ENCODE measurements at places on chromosomes 13 and 19.

- DNase-seq: no peak
Measured at GRCh38 chr19:45311621-45312020, 11.1 kb downstream of the CKM start.

- DNase-seq: no peak
Measured at GRCh38 chr13:26425443-26426358, 131.8 kb upstream of the WASF3 start.

DNA sequence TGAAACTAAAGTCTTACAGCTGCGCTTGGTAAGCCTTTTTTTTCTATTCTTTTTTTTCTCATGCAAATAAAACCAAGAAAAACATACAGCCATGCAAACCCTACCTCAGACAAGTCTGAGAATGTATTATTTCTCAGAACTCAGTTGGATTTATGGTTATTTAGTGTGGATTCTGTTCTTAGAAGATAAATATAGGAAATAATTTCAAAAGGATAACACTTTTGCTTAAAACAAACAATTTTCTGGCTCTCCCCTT lies 40.7 kb upstream of the TNFSF11 start:
- peak; percentile 42 for DNase-seq

DNA sequence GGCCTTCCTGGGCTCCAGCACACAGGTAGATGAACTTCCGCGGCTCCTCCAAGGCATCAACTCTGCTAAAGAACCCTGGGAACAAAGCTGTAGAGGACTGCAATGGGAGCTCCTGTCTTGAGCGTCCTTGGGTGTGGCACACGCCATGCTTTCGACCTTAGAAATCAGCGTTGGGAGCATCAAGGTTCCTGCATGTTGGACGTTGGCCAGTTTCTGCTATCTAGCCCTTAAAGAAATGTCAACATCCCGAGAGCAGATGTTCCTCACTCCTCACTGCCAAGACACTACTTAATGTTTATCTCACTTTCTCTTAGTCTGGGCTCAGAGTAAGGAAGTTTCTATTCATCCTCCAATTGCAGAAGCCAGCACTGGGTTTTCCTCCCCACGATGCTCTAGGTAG lies 70.6 kb upstream of the MEDAG start:
- DNase-seq: no peak

DNA sequence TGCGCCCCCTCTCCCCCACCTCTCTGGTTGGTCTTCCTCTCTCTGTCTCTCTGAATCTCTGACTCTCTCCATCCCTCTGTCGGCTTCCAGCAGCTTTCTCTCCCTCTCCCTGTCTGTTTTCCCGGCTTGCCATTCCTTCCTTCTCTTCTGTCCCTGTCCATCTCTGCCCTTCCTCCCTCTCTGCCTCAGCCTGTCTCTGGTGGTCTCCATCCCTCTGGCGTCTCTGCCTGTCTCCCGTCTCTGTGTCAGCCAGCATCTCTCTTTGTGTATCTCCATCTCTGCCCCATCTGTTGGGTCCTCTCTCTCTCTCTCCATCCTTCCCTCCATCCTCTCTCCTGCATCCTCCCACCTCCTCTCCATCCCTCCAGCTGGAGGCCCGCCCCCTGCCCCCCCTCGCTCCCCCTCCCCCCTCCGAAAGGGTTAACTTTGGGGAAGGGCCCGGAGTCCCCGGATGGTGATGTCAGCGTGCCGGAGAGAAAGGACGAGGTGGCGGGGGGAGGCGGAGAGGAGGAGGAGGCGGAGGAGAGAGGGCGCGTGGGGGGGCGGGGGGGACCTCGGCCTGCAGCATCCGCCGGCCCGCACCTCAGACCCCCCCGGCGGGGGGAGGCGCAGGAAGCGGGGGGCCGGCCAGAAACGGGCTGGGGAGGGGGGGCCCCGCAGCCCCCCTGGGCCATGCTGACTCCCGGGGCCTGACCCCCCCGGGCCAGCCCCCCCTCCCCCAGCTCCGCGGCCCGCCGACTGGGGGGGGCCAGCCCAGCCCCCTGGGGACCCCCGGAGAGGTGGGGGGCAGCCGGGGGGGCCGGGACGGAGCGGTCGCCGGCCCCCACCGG lies at the start of gene BRSK1:
TSS of gene BRSK1 (plus strand) at position 450 of the 830 bp plus-strand sequence. CDS start 446 bp downstream, outside the sequence.
- DNase-seq: peak; percentile 87

DNA sequence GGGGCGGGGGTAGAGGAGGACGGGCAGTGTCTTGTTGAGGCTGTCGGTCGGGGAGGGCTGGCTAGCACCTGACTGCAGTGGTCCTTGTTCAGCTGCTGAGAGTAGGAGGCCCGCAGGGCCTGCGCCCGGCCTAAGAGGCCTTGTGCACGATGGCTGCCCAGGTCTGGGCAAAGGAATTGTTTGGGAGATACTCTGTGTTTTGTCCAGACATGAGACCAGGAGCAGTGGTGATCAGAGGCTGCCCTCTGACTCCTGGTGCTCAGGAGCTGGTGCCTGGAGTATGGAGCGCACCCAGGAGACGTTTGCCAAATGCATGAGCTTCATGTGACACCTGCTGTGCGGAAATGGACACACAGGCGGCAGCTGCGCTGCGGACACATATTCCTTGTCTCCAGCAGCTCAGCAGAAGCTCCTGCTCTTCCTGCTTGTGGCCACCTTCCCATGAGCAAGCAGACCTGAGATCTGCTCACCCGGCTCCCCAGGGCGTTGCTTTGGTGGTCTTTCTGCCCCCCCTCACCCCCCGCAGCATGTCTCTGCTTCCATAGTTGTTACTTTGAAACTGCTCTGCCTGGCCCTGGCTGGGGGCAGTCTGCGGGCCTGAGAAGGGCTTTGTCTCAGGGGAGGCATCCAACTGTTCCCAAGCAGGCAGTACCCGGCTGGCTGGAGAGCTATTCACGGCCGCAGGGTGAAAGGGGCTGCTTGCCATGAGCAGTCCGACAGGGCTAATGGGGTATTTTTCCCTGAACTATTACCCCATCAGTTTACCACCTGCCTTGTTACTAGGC lies 163.9 kb downstream of the TEX29 start:
- DNase-seq: no peak

DNA sequence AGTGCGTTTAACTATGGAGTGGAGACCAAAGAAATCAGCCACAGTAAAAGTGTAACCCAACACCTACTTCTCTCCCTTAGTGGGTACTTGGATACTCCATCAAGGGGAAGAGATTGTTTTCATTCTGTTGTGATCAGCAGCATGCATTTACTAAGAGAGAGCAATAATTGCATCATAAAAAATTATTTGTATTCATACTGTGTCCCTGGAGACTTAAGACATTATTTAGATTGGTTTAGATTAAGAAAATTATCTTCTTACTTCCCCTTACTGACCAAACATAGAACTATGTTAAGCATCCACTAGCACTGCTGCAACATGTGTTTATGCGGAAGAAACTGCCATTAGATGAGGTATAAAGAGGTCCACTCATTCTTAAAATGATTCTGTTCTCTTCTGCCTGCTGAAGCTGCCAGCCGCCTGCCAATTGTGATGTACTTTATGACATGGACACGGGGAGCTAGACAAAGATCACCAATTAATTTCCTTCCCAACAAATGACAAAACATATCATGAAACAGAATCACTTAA lies 738.5 kb downstream of the DIAPH3 start:
- no peak for DNase-seq

DNA sequence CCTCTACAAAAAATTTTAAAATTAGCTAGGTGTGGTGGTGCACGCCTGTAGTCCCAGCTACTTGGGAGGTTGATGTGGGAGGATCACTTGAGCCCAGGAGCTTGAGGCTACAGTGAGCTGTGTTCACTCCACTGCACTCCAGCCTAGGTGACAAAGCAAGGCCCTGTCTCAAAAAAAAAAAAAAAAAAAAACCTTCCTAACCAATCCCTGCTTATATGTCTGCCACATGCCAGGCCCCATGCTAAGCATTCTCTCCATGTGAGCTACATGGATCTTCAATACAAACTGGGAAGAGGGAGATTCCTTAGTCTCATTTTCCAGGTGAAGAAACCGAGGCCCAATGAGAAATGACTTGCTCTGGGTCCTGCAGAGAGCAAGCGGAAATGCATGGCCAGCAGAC lies 2.3 kb upstream of the OVOL3 start:
- DNase-seq: no peak

GRCh38 chr13:113775451-113776145 lies 16.6 kb downstream of the TMEM255B start:
- DNase-seq: no peak

- no peak for DNase-seq
Measured at GRCh38 chr13:38386421-38386820, 36.8 kb downstream of the UFM1 start.

- no peak for DNase-seq
Measured at GRCh38 chr19:14127176-14127575, 9.2 kb downstream of the ASF1B start.

DNA sequence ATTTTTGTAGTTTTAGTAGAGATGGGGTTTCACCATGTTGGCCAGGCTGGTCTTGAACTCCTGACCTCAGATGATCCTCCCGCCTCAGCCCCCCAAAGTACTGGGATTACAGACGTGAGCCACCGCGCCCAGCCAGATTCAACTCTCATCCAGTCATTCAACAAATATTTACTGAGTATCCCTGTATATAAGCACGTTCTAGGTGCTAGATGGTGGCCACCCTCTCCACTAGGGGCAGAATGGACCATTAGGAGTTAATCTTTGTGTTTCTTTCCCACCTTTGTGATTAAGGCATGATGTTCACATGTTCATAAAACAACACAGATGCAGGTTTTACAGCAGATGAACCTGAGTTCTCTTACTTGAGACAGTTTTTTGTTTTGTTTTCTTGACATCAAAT lies 7.3 kb downstream of the SHKBP1 start:
- DNase-seq: no peak

DNA sequence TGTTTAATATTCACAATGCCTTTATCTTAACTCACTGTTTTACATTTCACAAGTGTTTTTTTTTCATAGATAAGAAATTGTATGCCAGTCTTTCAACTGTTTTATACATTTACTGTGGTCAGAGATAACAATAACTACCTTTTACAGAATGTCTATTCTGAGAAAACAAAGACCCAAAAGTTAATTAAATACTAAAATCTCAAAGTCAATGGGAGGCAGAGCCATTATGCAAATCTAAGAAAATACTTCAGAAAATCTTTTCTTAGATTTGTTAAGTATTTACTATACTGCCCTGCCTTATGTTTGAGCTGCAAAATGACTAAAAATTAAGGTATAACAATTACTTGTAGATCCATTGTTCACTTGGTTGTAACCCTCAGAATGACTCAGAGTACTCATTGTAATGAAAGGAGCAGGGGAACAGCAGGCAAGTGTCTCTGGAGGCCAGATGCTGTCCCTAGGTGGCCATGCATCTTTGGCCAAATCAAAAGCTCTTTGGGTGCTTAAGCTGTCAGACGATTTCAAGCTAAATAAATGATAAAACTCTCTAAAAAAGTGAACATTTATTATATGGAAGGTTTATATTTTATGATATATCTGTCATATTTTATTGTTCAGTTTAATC lies 770.1 kb upstream of the PCDH20 start:
- no peak for DNase-seq

DNA sequence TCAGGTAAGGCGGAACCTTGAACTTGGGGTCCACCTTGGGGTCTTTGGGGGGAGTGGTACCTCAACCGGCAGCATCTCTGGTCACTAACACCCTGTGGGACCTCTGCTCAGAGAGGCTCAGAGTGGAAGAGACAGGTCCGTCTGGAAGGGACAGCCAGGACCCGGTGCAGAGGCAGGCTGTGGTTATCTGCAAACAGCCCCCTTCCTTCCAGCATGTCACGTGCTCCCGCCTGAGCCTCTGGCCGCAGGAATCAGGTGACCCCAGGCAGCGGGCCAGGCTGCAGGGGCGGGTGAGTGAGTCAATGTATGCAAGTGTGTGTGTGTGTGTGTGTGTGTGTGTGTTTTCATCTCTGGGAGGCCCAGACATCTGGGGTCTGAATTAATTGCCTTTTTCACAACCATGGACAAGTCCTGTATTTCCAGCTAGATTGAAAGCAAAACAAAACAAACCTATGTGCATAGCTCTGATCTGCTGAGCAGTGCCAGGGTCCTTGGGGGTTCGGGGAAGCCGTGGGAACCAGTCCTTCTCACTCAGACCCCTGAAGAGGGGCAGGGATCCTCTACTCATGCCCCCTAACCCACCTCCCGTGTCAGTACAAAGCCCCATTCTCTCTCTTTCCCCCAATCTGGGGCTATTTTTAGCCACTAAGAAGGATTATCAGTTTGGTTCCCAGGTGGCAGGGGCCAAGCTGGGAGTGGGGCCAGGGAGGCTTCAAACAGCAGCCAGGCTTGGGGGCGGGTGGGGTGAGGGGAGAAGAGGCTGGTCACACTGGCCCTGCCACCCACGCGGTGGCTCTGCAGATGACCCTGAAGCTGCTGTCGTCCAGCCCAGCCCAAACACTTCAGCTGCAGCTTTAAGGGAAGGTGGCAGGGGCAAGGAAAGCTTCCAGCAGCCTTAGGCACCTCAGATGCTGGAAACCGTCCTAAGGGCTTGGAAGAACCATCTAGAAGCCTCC lies 31.4 kb downstream of the CERS4 start:
- DNase-seq: no peak

- no peak for DNase-seq
Measured at GRCh38 chr19:1213391-1214286, 8.1 kb downstream of the STK11 start.

GRCh38 chr19:17429641-17430113 lies 9.8 kb downstream of the MVB12A start:
- no peak for DNase-seq

- no peak for DNase-seq
Measured at GRCh38 chr13:59837101-59837500, 326.6 kb downstream of the DIAPH3 start.

DNA sequence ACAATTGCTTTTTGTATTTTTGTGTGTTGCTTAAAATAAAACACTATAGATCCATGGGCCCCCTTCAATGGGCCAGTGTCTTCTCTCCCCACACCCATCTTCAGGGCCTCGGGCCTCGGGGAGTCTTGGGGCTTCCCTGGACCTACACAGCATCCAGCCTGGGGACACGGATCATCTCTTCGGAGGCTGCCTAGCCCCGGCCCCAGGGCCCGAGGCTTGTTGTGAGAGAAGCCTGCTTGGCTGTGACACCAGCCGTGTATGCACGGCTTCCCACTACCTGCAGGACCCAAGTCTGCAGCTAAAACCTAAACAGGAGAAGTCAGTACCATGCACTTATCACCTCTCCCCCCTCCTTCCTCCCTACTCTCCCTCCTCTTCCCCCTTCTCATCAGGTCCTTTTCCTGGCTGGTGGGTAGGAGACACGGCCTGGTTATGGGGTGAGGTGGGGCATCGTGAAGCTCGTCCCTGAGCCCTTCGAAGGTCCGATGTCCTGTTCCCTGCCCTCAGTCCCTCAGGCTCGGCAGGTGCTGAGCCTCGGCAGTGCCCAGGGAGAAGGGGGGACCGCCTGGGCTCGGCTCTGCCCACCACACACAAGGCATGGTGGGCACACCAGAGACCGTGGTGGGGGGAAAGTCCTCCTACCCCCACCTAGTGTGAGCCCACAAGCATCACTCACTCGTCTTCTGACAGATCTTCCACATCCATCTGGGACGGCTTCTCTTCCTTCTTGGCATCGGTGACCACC lies 9.5 kb downstream of the C13orf46 start:
- no peak for DNase-seq
